Left renal pelvis (tissue), 4 donors: ENCODE measurements at places on chromosomes 11 and 22.

DNA sequence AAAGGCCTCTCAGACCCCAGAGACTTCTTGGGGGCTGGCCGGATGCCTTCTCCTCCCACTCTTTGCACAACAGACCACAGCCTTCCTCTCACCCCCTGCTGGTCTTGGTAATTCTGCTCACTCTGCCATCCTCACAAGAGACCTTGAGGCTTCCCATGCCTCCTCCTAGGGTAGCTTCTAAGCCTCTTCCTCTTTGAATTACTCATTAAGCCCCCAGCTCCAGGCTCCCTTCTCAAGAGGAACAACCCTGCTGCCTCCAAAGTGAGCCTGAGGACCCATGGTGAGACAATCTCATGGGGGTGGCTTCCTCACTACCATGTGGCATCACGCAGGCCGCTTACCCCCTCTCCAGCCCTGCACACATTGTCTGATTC is 184.6 kb upstream of the SYT13 start:
- no peak for DNase-seq

DNA sequence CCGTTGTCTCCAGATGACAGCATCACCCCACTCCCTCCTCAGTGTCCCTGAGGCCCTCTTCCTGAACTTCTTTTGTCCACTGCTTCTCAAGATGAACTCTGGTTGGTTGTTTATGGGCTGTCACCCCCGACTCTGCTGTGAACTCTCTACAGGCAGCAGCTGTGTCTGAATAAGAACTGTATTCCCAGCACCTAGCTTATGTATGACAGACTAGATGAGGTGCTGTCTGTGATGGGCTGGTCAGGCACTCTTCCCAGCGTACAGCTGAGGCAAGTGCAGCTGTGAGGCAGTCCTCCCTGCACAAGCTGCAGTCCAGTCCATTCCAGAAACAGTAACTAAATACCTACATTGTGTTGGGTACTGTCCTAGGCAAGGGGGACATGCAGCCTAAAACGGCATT is 111.4 kb upstream of the PITPNB start:
- DNase-seq, result no peak

DNA sequence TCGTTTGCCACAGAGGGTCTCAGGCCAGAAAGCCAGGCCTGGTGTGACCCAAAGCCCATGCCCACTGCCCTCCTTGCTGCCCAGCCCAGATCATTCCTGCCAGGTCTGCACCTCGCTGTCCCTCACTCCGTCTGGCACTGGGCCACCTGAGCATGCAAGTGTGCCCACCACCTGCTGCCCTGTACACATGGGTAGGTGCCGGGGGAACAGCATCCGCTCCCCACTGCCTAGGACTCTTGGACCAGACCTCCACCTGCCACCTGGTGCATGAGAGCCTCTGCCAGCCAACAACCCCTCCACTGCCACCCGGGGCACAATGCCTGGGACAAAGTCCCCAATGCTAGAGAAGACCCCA is 12.5 kb downstream of the MGAT3 start:
- DNase-seq, result no peak

DNA sequence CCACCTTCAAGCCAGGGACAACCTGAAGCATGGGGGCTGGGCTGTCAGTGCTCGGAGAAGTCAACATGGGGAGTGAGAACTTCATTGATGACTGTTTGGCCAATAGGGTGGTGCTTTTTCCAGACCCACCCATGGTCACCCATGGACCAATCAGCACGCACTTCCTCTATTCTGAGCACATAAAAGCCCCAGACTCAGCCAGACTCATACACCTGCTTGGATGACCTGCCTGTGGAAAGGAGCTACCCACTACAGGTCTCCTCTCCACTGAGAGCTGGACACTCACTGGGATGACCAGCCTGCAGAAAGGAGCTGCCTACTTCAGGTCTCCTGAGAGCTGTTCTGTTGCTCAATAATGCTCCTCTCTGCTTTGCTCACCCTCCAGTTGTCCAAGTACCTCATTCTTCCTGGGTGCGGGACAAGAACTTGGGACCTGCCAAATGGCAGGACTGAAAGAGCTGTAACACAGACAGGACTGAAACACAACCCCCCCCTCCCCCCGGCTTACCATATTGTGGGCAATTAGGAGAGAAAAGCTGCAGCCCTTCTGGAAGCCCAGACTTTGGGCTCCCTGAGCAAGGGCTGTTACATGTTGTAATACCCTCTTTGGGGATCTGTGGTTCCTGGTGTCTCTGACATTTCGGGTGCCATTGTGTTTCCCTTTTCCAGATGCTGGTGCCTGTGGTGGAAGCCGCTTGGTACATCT is 44.4 kb upstream of the WNT11 start:
- no peak for DNase-seq

DNA sequence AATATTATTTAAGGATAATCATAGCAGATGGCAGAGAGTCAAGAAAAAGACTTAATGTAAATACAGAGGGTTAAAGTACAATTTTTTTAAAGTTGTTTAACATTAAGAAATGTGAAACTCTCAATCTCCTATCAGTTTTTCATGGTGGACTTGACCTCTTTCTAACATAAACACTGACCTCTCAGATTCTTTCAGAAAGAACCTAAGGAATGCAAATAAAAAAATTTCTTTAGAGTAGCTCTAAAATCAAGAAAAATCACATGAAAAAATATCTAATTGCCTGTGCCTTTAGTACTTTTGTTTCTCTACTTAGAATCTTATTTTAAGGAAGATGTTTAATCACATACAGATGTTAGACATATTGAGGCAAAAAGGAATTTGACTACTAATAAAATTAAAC is 12.9 kb downstream of the RNF141 start:
- DNase-seq, result no peak

GRCh38 chr11:14312736-14313438 is 46.1 kb downstream of the RRAS2 start:
- DNase-seq, result no peak

GRCh38 chr11:71138737-71139425 is 113.5 kb downstream of the SHANK2 start:
- DNase-seq, result no peak

- no peak for DNase-seq
Observed at GRCh38 chr11:128563942-128564641, 23.3 kb downstream of the ETS1 start.

DNA sequence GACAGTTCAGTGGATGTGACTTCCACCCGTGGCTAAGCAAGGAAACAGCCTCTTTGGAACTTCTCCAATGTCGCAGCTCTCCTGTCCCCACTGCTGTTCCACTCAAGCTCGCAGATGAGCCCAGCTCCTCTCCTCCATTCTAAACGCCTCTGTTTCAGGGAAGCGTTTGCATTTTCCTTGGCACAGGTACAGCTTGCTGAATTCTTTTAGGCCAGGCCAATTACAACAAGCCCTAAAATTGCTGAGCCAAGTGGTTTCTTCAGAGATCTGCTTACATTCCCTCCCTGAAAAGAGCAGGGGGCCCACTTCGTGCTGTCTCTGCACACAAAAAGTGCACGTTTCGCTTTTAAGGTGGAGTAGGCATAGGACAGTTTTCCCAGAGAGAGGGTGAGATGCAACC is 91.5 kb upstream of the BLID start:
- DNase-seq, result no peak

DNA sequence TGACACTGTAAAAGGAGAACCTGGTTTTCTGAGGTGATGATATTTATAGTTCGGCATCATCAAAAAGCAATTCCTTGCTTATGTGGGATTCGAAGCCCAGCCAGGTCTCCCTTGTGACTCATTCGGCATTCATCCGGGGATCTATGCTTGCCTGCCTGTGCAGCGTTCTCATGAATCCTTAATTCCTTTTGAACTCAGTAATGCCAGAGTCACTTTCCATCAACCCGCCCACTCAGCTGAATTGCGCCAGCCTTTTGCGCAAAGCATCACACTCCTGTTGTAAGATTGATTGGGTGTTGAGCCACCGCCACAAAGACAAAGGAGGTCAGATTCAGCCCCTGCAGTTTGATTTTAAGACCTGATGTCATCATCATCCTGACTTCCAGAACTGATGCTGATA is 128.6 kb downstream of the SLC17A6 start:
- no peak for DNase-seq

GRCh38 chr11:10778217-10778970 is 27.3 kb downstream of the CTR9 start:
- DNase-seq, result no peak

DNA sequence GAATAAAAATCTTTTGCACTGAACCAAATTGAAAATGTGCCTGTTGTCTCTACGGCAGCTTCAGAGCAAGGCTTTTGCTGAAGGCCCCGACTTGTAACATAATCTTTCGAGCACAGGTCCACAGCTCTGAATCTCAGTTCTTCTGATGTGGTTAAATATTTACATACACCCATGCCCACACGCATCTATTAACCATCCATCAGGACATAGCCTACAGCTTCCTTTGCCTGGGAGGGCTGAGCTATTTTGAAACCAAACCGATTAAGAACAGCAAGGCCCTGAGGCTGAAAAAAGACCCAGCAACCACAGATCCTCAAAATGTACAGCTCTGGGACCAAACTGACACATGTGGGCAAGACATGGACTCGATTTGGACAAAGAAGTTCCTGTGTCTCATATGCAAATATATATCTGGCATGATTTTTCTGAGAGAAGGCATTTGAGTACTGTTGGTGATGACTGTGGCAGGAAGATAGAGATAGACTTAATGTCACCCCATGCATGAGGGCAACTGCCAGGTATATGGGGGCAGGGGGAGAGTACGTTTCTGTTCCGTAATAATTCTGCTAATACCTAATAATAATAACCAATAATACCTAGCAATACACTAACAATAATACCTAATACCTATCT is 322.7 kb upstream of the PLET1 start:
- DNase-seq, result no peak

DNA sequence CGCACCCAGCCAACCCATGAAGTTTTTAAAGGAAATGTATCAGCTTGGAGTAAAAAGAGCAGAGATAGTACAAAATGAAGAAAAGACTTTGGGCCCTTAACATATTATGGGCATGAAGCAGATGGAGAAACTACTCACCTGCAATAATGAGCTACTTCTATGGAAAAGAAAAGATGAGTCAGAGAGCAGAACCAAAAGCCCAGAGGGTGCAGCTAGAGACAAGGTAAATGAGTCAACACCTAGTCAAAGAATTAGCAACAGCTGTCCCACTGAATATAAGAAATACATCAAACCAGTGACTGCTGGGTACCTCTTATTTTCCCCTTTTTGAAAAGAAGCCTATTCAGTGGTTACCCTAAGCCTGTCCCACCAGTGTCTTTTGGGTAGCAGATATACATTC is 61.8 kb downstream of the RPL27A start:
- no peak for DNase-seq

DNA sequence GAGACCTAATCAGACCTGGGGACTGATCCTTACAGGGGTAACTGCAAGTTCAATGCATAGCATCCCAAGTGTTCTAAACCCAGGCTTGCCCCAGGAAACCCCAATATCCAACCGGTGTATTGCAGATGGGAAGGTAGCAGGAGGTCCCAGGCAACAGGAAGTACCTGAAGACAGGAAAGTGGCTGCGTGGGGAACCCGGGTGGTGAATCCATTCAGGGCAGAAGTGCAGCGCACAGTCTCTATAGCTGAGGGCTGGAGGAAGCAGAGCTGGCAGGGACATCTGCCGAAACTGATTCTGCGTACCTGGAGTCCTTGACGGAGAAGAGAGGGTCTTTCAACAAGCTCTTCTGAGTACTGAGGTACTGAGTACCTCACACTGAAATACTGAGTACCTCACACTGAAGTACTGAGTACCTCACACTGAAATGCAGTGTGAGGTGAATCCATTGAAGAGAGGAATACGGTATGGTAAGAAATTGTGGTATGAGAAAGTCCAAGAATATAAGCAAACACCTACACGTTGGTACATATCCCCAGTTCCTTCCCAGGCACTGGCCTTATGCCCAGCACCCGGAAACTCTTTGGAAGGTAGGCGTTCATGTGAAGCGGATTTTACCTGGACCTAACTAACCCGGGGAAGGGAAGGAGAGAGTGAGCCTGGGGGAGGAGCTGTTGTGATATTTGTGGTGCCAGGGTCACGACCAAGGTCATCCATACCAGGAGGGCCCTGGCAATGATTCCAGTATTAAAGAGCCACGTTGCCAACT is 20.1 kb downstream of the SCN4B start:
- DNase-seq, result no peak

DNA sequence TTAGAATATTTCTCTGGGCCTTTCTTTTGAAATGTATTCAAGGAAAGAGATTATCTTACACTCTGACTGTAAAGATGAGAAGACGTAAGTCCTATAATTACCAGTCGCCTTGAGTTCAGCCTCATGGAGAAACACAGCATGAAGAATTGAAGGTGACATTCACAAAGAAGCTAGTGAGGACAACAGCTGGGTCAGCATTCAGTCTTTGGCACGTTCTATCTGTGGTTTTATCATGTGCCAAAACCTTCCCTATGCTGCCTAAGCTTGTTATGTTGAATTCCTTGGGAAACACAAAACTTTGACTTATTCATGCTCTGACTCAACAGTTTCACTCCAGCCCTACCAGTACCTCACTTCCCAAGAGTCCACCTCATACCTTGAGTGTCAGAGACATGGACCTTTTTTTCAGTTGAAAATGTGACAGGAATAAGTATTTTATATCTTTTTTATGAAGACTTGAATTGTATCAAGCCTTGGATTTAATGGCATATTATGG is 198.8 kb upstream of the KIRREL3 start:
- no peak for DNase-seq

- no peak for DNase-seq
Observed at GRCh38 chr11:69695581-69695980, 8.2 kb downstream of the FGF19 start.

GRCh38 chr11:576811-577610 is 741 bp downstream of the PHRF1 start:
- DNase-seq, result no peak

DNA sequence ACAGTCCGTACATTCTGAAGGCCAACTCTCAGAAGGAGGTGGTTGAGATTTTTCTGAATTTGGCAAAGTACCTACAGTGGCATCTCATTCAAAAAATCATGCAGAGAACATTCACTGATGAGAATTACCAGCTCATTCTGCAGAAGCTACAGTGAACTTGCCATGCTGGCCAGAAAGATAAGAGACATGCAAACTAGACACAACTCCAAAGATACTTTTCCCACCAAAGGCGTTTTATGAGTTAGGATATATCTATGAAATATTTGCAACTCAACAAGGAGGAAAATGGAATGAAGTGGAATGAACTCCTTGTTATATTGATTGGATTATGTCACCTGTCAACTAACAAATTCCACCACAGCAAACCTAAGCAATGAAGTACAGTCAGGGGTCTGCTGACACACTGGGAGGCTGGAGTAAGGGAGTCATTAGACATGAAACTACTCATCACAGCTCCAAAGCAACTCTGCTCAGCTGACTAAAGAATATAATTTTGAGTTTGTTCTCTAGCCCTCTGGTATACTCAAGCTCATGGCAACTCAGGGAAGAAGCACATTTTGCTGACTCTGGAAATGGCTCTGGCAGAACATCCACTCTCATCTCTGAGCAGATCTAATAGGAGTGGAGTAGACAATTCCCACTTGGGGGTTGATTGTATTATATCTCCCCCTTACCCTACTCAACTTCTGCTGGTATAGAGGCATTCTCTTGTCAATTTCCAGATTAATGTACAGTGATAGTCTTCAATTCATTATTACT is 22.9 kb downstream of the MAML2 start:
- DNase-seq, result no peak
